ENCODE measurements at places on chromosomes 12 and 14.

- no peak for DNase-seq
These were observed 37.4 kb downstream of the SPTLC2 start for GRCh38 chr14:77579065-77579464.

- no peak for DNase-seq
These were observed 193.7 kb upstream of the BTG1 start for GRCh38 chr12:92339198-92339821.

DNA sequence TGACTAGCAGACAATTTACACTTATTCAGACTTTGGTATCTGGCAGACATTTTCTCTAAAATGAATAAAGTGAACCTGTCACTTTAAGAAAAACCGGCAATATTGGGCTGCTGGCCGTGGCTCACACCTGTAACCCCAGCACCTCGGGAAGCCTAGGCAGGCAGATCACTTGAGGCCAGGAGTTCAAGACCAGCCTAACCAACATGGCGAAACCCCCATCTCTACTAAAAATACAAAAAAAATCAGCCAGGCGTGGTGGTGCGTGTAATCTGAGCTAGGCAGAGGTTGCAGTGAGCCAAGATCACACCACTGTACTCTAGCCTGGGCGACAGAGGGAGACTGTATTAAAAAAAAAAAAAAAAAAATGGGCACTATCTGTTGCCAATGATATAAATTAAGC is 11.5 kb downstream of the DUSP16 start:
- no peak for DNase-seq

GRCh38 chr12:45244561-45245343 is 28.9 kb downstream of the ANO6 start:
- DNase-seq = peak; percentile 36

- DNase-seq = no peak
These were observed 505.6 kb downstream of the TRHDE start for GRCh38 chr12:72777806-72778205.

GRCh38 chr12:68336889-68337303 is 4.7 kb upstream of the MDM1 start:
- DNase-seq = peak; percentile 91

DNA sequence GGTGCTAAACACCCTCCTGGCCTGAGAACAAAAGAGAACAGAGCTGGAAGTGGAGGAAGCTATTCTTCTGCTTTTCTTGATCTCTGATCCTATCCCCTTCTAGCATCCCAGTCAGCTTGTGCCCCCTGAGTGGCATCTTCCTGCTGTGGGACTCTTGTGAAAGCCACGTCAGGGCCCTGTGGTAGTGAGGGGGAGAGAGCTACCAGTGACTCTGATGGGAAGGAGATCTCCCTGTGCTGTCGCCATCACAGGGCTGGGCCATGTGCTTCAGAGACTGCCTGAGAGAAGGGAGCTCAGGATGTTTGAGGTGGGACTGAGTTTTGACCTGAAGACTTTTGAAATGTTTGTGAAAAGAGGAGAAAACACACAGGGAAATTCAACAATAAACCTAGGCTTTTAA is 107.6 kb upstream of the FUT8 start:
- DNase-seq = no peak

DNA sequence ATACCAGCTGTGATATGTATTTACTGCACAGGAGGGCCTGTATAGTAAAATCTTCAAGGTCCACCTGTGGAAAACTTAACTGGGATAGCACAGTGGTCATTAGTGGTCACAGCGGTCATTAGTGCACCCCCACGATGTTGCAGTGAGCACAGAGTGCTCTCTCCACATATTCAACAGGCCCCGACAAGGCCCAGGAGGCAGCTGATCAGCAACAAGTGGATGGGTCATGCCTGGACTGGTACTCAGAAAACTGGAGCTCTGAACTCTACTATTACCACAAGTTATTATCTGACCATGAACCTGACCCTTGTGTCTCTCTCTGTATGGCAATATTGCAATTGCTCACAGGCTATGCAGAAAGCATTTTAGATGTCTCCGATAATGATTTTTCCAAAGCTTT is 129.5 kb downstream of the SLC35F4 start:
- DNase-seq = peak; percentile 59

- DNase-seq = no peak
These were observed 85.4 kb downstream of the BCL2L14 start for GRCh38 chr12:12156116-12156515.

DNA sequence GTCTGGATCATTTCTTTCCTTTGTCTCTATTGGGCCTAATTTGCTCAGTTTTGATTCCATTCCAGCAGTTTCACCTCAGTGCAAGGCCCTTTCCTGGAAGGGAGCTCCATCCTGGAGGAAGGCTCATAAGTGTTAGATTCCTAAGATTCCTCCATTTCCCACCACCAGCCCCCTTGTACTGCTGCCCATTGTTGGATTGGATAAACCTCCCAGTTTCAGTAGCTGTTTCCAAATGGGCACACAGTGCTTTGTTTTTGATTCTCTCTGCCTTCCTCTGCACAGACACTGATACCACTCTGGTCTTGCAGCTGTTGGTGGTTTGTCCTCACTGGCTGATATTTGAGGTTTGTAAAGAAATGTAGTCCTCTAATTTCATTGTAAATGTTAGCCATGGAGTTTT is 158.9 kb downstream of the SLC15A5 start:
- DNase-seq = no peak

- DNase-seq = no peak
These were observed 3.4 kb downstream of the XPOT start for GRCh38 chr12:64407342-64408223.

- peak; percentile 83 for DNase-seq
These were observed 10.2 kb downstream of the DDX47 start for GRCh38 chr12:12823300-12823699.

GRCh38 chr14:46488374-46488773 is 163.2 kb downstream of the RPL10L start:
- DNase-seq = peak; percentile 70

DNA sequence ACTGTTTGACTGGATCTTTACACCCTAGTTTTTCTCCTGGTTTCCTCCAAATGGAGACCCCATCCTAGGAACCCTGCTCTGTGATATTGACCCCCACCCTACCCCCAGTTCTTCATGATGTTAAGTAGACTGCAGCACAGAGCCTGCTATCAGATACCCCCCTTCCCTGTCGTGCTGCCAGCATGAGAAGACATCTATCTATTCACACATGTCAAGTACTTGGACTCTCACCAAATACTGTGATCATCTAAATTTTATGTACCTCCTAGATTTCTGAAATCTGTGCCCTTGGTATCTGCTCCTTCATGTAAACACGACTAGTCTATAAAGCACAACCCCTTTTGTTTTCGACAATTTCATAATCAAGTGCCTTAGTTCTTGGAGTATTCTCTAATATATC is 38.9 kb downstream of the FERMT2 start:
- DNase-seq = no peak

DNA sequence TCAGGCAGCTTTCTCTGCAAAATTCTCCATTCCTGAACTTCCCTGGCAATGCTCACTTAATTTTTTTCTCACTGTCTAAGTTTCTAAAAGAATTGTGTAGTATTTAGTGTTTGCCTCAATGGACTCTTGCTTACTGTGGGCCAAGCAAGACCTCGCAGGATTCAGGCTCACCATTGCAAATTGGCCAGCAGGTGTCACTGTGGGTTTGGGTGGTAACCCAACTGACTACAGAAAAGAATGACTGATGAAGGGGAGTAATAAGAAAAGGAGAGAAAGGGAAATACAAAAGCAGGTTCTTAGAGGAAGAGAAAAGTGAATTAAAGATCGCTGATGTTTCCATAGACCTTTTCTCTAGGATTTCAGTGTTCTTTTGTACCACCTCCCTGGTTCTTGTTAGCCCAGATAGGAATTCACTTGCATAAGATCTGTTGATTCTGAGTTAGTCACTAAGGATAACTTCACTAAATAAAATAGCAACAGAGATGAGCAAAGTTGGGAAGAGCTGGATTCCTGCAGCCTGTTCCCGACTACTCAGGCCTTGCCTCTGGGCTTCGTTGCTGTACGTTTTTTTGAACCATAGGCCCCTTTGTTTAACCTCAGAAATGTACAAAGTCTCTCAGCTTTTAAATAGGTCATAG is 386.5 kb upstream of the DDHD1 start:
- DNase-seq = peak; percentile 80

GRCh38 chr14:99624971-99625370 is 20.0 kb upstream of the HHIPL1 start:
- peak; percentile 25 for DNase-seq

DNA sequence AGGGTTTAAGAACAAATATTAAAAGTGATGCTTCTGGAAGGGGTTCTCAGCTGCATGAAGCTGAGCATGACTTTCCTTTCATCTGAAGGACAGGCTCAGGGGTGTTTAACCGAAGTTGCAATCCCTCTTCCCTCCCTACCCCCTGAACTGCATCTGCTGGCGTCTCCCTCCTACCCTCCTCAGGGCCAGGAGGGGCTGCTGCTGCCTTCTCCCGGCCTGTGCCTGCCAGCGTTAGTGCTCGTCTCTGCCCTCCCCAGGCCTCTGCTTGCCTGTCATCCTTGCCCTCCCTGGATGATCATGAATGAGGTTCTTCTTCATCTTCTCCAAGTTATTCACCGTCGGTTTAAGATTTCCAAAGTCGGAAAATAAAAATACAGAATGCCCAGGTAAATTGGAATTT is 12.2 kb downstream of the SMOC1 start:
- no peak for DNase-seq

- DNase-seq = no peak
These were observed 66.2 kb upstream of the DYRK2 start for GRCh38 chr12:67582238-67582834.

DNA sequence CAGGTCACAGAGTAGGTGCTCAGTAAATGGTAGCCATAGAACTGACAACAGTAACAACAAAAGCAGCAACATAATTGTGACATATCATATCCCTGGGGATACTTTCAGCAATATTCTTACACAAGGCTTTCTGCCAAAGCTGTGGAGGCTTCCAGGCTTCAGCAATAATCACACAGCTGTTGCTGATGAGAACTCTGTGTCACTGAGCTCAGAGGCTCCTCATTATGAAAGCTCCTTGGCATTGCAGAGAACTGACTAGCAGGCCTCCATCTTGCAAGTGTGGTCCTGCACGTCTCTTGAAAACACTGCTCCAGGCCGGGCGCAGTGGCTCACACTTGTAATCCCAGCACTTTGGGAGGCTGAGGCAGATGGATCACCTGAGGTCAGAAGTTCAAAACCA is 97.3 kb upstream of the BTG1 start:
- DNase-seq = no peak

DNA sequence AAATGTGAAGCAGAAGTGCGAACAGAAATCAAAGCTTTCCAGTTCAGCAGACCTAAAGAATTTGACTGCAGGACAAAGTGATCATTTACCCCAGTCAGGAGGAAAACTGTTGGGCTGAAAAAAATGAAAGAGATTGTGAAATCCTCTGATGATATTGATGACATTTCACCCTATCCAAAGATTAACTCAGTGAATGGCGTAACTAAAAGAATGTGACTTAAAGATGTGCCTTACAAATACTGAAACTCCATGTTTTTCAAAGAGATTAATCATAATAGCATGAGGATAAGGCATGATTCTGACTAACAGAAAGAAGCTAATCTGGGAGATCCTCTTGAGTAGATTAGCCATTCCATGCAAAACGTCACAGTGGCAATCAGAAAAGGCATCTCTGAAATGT is 225.6 kb downstream of the DUSP6 start:
- DNase-seq = no peak

DNA sequence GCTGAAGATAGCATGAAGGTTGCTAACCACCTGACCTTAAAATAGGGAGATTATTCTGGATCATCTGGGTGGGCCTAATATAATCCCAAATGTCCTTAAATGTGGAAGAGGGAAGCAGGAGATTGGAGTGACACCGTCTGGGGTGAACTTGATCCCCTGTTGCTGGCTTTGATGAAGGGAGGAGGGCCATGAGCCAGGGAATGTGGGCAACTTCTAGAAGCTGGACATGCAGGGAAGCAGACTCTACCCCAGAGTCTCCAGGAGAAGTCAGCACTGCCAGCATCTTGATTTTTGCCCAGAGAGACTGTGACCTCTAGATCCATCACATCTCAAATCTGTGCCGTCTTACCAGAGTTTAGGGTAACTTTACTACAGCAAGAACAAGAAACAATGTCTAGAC is 9.2 kb upstream of the KRT5 start:
- no peak for DNase-seq

GRCh38 chr12:117188121-117188665 is 2.1 kb downstream of the FBXO21 start:
- no peak for DNase-seq

GRCh38 chr12:89864411-89864810 is 155.8 kb upstream of the ATP2B1 start:
- peak; percentile 40 for DNase-seq

DNA sequence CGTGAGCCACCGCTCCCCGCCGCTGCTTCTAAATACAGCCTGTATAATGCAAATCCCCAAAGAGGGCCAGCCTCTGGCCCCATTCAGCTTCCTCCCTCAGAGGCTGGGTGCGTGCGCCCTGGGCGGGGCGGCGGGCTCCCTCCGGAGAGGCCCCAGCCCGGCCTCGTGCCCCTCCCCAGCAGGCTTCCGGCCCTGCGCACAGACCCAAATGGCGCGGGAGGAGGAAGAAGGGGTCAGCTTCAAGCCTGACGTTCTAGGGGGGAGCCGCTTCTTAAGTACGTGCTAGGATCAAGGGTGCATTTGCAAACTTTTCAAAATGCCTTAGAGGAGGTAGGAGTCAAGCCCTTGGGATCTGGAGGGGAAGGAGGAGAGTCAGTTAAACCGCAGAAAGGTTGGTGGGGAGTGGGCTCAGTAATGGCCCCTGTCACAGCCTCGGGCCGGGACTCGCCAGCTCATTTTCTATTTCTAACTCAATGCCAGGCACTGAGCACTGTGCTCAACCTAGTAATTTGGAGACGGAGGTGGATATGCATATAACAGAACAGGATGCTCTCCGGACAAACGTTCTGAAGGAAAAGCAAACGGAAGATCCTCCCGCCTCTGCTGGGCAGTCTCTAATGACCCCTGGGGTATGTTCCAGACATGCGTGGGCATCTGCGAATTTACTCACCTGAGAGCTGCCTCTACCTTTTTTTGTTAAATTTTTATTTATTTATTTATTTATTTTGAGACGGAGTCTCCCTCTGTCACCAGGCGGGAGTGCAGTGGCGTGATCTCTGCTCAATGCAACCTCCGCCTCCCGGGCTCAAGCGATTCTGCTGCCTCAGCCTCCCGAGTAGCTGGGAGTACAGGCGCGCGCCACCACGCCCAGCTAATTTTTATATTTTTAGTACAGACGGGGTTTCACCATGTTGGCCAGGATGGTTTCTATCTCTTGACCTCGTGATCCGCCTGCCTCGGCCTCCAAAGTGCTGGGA is 32.3 kb downstream of the NINJ2 start:
- no peak for DNase-seq

DNA sequence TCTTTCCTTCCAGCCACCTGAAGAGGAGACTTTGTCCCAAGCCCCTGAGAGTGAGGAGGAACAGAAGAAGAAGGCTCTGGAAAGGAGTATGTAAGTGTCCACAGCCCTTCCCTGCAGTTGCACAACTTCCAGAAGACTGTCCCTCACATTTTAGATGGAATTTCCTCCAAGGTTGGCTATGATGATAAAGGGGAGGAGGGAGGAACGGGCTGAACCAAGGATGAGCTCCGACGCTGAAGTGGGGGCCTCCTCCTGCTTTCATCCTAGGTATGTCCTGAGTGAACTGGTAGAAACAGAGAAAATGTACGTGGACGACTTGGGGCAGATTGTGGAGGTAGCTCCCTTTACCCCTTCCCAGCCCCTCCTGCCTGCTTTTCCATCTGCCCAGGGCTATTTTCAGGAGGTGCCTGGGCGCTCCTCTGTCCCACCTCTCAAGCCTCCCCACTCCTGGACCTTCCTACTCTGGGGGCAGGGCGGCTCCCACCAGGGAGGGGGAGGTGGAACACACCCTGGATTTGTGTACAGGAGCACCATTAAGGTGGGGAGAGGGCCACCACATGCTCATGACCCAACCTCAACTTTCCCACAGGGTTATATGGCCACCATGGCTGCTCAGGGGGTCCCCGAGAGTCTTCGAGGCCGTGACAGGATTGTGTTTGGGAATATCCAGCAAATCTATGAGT is 2.3 kb downstream of the ARHGEF25 start:
- no peak for DNase-seq

All from epithelial cell of esophagus (primary cell).